Upper lobe of left lung (tissue), 6 donors: ENCODE measurements at places on chromosomes 4 and X. TPM values are rescaled to one million over a fixed set of nuclear protein-coding genes. Genes with fewer than 3 reads are reported as not detected.

CT45A3 gene
- total RNA-seq, result not detected

RIBC1 gene
- 2.7 TPM for total RNA-seq

GABRG1 gene
- not detected for total RNA-seq

UGT2A1 gene
- total RNA-seq, result not detected

SOX3 gene
- total RNA-seq, result not detected

NDNF gene
- 180 TPM for total RNA-seq

- H3K27me3 ChIP-seq, result no peaks in the 10 kb centered on the region
- H3K4me1 ChIP-seq, result peaks cover 14% of the 10 kb centered on the region
- DNase-seq, result no peak
- no peak overlapping the region for H3K4me3 ChIP-seq
Observed at GRCh38 chrX:150543230-150544155, 24.9 kb upstream of the MTM1 start.

- no peaks in the 10 kb centered on the region for H3K36me3 ChIP-seq
- DNase-seq, result no peak
- no peak overlapping the region for H3K27ac ChIP-seq
- H3K27me3 ChIP-seq, result no peaks in the 10 kb centered on the region
- H3K4me1 ChIP-seq, result peaks cover 11% of the 10 kb centered on the region
Observed at GRCh38 chr4:55121246-55121645, 4.1 kb downstream of the KDR start.

GRCh38 chr4:87179751-87180150 is 40.7 kb downstream of the KLHL8 start:
- no peaks in the 10 kb centered on the region for H3K36me3 ChIP-seq
- no peak overlapping the region for H3K27ac ChIP-seq
- H3K4me3 ChIP-seq, result no peak overlapping the region
- DNase-seq, result no peak

DNA sequence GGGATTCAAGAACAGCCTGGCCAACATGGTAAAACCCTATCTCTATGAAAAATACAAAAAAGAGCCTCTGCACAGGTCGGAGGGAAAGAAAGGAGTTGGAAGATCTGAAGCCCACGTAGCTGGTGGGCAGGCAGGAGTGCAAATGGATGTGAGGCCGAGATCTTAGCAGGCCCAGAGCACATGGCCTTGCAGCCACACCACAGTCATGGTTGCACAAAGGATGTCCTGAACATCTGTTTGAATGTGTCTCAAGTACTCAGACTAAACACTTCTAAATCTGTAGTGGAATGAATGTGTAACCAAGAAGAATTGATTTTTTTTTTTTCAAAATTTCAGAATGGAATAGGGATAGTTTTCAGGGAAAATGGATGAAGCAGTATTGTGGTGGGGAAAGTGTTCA is 10.8 kb downstream of the CA5B start:
- H3K36me3 ChIP-seq, result no peaks in the 10 kb centered on the region
- H3K27me3 ChIP-seq, result no peaks in the 10 kb centered on the region
- H3K4me1 ChIP-seq, result peaks cover 16% of the 10 kb centered on the region
- no peak for DNase-seq
- no peak overlapping the region for H3K4me3 ChIP-seq

DNA sequence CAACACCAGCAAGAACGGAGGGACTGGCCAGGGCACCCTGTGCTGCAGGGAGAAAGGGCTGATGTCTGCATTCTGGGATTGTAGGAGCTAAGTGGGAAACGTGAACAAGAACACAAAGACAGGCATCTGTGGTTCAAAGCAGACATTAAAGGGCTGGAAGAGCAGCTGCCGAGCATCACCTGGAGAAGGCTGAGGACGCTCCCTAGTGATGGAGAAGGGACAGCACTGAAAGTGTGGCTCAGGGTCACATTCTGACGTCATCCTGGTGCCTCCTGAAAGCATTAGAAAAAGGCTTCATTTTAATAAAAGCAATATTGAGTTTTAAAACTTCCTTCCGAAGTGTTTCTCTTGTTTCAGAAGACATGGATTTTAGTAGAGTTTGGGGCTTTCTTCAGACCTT is 62.3 kb downstream of the CLDN22 start:
- peaks cover 5% of the 10 kb centered on the region for H3K36me3 ChIP-seq
- DNase-seq, result no peak
- no peak overlapping the region for H3K4me3 ChIP-seq
- no peaks in the 10 kb centered on the region for H3K27me3 ChIP-seq
- H3K4me1 ChIP-seq, result peaks cover 24% of the 10 kb centered on the region
- no peak overlapping the region for H3K27ac ChIP-seq

- H3K27ac ChIP-seq, result no peak overlapping the region
- H3K36me3 ChIP-seq, result no peaks in the 10 kb centered on the region
- H3K4me1 ChIP-seq, result peaks cover 17% of the 10 kb centered on the region
- H3K27me3 ChIP-seq, result no peaks in the 10 kb centered on the region
Observed at GRCh38 chr4:26912810-26913209, 52.2 kb downstream of the STIM2 start.

DNA sequence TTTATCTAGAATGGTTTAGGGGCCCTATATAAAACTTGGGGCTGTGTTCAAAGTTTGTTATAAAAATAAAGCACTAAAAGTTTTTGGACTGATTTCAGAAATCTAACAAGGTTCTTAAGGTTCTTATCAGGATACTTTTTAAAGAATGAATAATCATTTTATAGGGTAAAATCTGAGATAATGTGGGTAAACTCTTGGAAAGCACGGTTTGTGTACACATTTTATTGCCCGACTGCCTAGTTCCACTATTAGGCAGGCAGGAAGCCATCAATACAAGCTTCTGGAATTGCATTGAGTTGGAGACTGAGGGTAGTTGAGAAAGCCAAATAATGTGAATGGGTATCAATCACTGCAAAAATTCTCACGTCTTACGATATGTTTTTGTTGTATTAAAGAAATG is 331.0 kb upstream of the PITX2 start:
- DNase-seq, result no peak
- H3K27me3 ChIP-seq, result no peaks in the 10 kb centered on the region
- H3K4me3 ChIP-seq, result no peak overlapping the region
- H3K27ac ChIP-seq, result no peak overlapping the region

- H3K36me3 ChIP-seq, result no peaks in the 10 kb centered on the region
- H3K27me3 ChIP-seq, result no peaks in the 10 kb centered on the region
- H3K4me3 ChIP-seq, result no peak overlapping the region
- DNase-seq, result no peak
- no peak overlapping the region for H3K27ac ChIP-seq
- H3K4me1 ChIP-seq, result no peaks in the 10 kb centered on the region
Observed at GRCh38 chrX:12234534-12235329, 96.5 kb downstream of the FRMPD4 start.

DNA sequence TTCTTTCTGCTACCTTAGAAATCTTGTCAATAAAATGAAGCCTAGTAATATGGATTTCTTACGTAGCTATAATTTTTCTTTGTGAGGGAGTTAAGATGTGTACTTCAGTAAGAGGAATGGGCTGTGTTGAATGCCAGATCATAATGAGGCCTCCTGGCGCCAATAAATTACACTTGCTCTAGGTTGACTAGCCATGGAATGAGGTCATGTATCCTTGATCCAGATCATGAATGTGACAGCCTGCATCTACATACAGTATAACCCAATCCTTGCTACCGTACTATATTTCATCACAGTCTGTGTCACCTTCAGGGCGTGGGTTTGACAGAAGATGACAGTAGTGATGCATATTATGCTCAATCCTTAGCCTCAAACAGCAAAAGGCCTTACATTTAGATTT is 36.2 kb downstream of the NHS start:
- no peak for DNase-seq
- H3K27me3 ChIP-seq, result no peaks in the 10 kb centered on the region
- H3K4me3 ChIP-seq, result no peak overlapping the region

DNA sequence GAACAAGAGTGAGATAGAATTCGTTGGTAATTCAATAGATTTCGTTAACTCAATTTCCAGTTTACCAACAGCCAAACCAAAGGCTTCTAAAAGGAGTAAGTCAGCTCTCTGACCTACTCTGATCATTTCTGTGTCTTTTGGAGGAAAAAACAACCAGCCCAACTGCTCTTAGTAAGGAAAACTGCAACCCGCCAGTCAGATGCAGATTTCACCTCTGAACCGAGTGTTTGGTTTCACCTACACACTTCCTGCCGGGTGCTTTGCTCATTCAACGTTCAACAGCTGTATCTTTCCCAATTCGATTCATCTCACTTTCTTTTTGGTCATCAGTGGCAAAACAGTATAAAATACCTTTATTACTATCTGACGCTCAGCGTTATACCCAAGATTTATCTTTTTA is 24.5 kb downstream of the TMSB4X start:
- peaks cover 17% of the 10 kb centered on the region for H3K4me1 ChIP-seq
- DNase-seq, result no peak
- H3K27me3 ChIP-seq, result no peaks in the 10 kb centered on the region
- H3K36me3 ChIP-seq, result no peaks in the 10 kb centered on the region

GRCh38 chrX:1336331-1336943 is at the start of gene IL3RA:
IL3RA (plus strand) TSS chrX:1336785; CDS start chrX:1341766, 4,981 bp downstream.
- H3K27ac ChIP-seq, result peak within 1 kb of the TSS; percentile 81
- peak; percentile 80 for DNase-seq
- peak within 1 kb of the TSS; percentile 37 for H3K4me3 ChIP-seq
- H3K36me3 ChIP-seq, result no peaks in the 10 kb centered on the region

GRCh38 chrX:8033175-8033574 is 106.0 kb upstream of the PNPLA4 start:
- H3K27me3 ChIP-seq, result no peaks in the 10 kb centered on the region
- no peak for DNase-seq
- H3K27ac ChIP-seq, result no peak overlapping the region

DNA sequence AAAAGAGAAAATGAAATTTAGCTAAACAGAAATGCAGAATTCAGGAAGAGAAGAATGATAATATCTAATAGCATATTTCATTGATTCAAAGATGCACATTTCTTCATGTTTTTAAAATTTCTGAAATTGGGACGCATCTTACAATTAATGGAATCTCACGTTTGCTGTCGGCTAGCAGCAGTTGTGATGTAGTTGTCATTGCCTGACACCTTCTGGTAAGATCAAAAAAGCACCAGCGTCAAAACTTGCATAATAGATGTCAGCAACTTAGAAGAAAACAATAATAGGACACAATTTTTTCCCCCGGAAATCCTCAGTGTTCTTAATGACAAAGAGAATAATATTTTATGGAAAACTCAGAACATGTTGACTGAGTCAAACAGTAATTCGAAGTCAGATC is 29.8 kb upstream of the SLC7A3 start:
- H3K4me1 ChIP-seq, result no peaks in the 10 kb centered on the region
- H3K4me3 ChIP-seq, result no peak overlapping the region
- no peaks in the 10 kb centered on the region for H3K36me3 ChIP-seq
- no peak overlapping the region for H3K27ac ChIP-seq

GRCh38 chr4:36351082-36351666 is 69.8 kb downstream of the DTHD1 start:
- H3K27ac ChIP-seq, result no peak overlapping the region
- H3K36me3 ChIP-seq, result no peaks in the 10 kb centered on the region
- no peak overlapping the region for H3K4me3 ChIP-seq
- H3K4me1 ChIP-seq, result no peaks in the 10 kb centered on the region

DNA sequence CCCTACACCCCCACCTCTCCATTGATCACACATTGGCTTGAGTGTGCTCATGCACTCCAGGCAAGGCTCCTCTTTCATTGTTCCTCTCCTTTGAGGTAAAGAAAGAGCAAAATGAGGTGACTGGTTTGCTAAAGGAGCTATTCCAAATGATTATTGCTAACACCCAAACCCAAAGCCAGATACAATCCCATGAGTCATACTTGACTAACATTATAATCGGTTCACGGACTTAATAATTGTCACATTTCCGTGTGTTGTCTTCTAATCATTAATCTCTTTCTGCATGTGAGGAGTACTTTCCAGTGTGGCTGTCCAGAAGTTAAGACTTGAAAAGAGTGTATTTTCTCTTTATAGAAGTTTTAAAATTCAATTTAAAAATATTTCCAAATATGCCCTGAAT is 174.3 kb upstream of the SFRP2 start:
- H3K4me3 ChIP-seq, result no peak overlapping the region
- DNase-seq, result no peak
- no peaks in the 10 kb centered on the region for H3K27me3 ChIP-seq
- no peak overlapping the region for H3K27ac ChIP-seq
